T47D (cell line): ENCODE measurements at places on chromosomes 11 and 22.

- no peak for DNase-seq
Observed at GRCh38 chr11:104095791-104096190, 59.4 kb downstream of the DDI1 start.

DNA sequence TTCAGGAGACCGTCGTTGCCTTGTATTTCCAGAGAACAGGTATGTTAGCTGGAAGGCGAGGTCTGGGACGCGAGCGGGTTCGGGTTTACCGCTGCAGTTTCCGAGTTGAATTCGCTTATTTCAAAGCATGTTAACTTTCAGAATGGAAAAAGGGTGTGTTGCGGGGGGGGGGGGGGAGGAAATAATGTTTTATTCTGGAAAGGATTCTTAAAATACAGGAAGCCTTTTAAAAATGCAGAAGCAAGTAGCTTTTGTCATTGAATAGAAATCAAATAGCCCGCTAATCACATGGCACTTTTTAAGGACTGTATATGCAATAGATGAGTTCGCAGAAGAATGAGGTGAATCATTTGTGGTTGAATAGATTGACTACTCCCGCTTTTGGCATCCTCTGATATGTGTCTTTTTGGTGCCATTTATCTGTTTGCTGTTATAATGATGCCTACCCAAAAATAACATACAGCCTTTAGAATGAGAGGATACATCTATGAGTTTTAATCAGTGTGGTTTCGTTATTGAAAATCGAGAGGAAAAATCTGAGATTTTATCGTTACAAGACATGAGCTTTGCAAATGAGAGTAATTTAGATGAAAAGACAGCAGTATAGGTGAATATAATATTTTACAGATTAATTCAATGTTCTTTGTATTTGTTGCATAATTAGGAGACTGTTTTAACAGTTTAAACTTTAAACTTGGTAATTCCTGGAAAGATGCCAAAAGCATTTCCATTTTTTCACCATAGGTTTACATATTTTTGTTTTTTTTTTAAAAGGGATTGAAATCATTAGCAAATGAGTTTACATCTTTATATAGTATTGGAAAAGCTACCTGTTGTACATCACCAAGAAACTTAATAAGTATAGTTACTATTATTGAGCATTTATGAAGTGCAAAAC lies 1.7 kb downstream of the PDE3B start:
- no peak for DNase-seq

- no peak for DNase-seq
Observed at GRCh38 chr11:31817054-31817620, 6.0 kb upstream of the PAX6 start.

DNA sequence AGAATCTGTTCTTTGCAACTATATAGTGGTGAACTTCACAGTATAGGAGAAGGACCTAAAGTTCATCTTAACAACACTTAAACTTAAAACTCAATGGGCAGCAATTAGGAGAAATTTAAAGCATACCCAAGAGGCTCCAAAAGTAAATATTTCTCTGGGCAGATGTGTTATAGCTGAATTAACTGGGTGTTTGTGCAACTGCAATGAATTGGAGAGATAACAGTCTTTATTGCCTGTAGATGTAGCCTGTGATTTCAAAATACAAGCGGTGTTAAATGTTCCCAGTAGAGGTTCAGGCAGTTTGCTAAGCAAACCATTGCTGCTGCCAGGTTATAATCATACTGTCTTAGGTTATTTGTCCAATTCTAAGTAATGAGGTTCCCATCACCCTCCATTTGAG lies 294.1 kb upstream of the MTNR1B start:
- DNase-seq = peak; percentile 45

DNA sequence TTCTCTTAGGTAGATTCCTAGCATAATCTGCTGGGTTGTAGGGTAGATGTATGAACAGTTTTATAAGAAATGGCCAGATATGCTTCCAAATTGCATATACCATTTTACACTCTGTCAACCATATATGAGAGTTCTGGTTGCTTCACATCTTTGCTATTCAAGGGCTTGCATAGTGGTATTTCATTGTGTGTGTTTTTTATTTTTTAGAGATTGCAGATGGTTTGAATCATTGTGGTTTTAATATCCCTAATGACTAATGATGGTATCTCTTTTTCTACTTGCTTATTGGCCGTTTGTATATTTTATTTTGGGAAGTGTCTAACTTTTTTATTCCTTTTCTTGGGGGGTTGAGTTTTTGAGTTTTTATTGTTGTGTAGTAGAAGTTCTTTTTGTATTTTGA lies 26.9 kb downstream of the RNF214 start:
- DNase-seq = no peak

DNA sequence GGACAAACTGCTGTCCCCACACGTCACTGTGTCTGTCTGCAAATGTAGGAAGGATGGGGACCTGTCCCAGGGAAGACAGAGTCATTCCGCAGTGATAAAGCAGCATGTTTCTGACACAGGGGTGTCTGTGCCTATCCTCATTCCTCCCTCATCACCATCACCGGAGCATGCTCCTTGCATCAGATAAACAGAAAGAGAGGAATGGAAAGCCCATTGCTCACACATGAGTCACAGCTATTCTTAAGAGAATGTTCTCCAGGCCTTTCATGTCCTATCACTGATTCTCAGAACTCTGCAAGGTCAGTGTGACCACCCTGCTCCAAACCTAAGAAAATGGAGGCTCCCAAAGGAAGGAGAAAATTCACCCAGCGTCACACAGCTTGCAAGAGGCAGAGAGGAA lies 38.9 kb downstream of the ZNF195 start:
- no peak for DNase-seq

GRCh38 chr22:47248925-47249324 lies 486.5 kb downstream of the TBC1D22A start:
- DNase-seq = no peak

GRCh38 chr11:85316967-85317366 lies 310.2 kb downstream of the DLG2 start:
- no peak for DNase-seq
